ENCODE measurements at places on chromosomes 12 and 14.

DNA sequence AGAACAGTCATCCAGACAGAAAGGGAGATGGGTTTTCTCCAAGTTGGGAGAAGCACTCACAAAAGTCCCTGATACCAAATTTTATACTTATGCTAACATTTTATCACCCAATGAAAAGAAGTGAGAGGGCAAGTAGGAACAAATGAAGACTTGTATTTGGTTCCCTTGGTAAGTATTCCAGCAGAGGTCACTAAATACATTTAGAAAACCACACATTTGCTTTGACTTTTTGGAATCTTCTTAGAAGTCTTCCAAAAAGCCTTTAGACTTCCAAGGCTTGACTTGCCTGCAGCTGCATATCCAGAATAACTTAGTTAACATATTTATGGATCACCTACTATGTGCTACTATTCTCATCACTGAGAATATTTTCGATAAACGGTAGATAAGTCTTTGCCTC, 3.1 kb upstream of the GYS2 start:
- no peak for DNase-seq

GRCh38 chr12:2682296-2683251, 112.2 kb upstream of the FKBP4 start:
- peak; percentile 41 for DNase-seq

- no peak for DNase-seq
Observed at GRCh38 chr14:62847168-62847567, 198.1 kb downstream of the KCNH5 start.

GRCh38 chr14:39266871-39267607, 33.3 kb downstream of the MIA2 start:
- DNase-seq: peak; percentile 49

- no peak for DNase-seq
Observed at GRCh38 chr12:49548481-49548821, 9.6 kb downstream of the KCNH3 start.

- no peak for DNase-seq
Observed at GRCh38 chr12:67928621-67929383, 60.4 kb upstream of the IFNG-AS1 start.

GRCh38 chr12:12562016-12562483, 613 bp downstream of the DUSP16 start:
- DNase-seq: no peak

DNA sequence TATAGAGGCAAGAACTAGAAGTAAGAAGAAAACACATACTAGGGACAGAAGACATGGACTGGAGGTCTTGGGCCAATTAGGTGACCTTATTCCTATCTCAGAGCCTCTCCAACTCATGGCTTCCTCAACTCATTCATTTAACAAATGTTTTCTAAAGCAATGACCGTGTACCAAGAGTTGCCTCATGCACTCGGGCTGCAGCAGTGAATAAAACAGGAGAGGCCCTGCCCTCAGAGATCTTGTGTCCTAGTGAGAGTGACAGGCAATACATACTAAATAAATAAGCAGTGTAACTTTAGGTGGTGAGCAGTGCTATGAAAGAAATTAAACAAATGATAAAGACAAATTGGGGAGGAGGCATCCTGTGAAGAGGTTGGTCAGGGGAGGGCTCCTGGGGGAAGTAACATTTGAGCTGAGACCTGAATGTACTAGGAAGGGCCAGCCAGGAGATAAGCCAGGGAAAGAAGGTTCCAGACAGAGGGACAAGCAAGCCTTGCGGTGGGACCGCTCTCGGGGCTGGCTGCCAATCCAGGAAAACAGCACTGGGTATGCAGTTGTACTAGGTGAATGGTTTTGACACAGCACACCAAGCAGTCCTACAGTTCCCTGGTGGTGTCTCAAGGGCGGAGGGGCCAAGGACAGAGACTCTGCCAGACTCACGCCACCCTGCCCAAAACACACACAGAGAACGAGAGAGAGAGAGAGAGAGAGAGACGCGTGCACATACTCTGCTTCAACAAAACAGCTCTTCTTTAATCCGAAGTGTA, 1.3 kb downstream of the NINJ2 start:
- DNase-seq: no peak

DNA sequence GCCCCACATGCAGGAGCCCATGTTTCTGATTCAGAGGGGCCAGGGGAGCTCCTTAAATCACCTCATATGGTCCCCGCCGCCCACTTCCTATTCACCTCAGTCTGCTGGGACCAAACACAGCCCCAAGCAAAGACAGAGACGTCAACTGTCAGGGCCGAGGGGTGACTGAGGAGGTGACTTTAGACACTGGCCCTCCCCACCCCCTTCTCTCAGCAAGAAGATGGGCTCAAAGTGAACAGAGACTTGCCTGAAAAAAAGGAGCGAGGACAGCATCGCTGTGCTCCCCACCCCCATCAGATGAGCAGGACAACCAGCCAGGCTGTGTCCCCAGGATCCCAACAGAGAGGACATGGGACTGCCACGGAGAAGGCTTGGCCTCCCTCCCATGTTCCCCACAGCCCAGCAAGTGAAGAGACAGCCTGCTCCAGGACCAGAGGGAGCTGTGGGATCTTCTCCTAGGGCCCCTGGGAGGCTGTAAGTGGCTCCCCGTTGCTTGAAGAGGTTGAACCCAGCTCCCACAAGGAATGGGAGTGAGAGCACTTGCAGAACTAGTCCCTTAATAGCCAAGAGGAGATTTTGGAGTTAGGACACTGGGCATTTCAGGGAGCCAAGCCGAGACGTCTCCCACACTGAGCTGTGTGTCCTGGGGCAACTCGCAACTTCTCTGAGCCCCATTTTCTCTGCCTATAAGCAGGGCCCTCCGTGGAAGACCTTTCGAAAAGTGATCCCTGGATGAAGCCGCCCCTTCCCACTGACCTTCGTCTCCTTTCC, 1.3 kb upstream of the KRT79 start:
- DNase-seq: no peak

DNA sequence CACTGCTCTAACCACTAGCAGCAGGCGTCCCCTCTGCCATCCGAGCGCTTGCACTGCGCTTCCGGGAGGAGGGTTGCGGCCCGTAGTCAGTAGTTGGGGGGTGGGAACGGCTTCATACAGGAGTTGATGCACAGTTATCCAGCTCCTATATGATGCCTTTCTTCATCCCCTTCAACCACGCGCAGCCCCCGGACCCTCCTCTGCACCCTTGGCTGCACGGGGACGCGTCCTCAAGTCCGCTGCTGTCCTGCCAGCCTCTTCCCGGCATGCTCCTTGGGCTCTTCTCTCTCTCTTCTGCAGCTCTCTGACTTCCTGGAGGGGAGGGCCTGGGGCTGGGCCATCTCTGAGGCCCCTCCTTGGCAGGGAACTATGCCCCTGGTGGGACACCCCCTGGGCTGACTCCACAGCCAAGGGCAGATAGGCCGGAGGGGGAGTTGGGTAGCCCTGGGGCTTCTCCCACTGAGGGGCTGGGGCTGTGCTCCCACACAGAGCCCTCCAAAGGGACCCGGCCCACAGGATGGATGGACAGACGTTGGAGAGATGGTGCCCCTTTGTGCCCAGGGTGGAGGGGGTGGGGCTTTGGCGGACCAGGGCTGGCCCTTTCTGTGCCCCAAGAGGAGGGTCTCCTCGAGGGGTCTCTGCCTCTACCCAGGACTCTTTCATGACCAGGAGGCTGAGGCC, 29.0 kb downstream of the RTL1 start:
- DNase-seq: no peak
